ENCODE measurements at places on chromosomes 1 and 21.

DNA sequence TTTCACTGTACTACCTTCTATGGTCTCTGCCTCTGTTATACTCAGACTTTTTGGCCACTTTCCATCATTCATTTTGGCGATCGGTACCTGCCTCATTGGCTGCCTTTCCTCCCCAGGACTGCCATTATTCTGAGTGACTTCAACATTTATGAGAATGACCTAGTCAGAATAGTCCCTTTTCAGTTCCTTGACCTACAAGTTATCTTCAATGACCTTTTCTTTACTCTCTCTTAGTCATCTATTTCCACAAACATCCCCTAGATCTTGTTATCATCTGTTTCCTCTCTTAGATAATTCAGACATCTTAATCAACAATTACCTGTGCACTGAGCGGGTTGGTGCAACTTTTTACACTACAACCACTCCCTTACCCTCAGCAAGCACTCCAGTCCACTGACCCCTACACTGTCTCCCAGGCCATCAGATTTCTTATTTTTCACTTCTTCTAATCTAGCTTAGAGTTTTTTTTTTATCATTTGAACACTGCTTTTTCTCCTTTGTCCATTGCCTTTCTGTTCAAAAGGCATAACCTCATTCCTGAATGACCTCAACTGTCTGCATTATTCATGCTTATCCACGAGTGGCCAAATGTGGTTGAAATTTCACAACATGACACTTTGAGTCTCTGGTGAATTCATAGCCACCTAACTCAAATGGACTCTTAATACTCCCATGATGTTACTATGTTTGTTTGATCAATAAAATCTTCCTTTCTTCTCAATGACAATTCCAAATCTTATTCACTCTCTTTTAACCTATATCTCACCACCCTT is 112.7 kb downstream of the HMCN1 start:
- no peak for DNase-seq

DNA sequence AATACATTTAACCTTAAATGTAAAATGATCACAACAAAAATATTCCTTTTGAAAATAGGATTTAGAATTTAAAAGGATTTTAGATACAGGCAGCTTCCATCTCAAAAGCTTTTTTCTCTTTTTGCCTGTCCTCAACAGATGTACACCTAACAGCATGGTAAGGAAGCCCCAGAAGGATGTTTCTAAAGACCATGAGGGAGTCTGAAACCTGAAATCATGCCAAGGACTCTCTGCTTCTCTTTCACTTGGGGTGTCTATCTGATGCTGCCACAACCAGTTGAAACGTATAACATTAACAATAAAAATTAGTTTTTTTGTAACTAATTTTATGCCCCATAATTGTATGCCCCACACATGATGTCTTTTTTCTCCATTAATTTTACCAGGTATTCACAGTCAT is 5.4 kb upstream of the ZNF281 start:
- no peak for DNase-seq

DNA sequence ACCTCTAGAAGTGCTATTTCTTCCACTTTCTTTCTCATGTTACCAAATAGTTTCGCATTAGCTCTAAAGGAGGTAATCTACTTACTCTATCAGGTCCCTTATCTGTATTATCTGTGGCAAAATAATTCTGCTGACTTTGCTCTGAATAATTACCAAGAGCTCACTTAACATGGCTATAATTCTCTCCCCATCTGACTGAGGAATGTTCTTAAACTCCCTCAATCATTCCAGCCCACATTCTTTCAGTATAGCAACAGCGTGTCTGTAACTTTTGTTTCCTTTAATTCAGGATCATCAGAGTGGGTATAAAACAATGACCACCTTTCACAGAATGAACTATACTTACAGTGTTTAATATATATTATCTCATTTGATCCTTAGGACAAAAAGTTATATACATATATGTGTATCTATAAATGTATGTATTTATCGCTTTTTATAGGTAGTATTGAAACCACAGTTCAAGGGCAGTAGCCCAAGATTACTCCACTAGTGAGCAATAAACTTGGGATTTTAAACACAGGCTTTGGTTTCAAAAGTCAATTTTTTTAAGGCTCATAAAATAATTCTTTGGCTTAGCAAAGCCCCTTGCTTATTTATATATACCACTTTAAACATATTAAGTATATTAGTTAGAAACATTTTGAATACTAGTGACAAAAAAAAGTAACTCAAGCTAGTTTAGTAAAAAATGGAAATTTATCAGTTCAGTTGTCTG is 36.1 kb upstream of the ST6GALNAC3 start:
- DNase-seq = no peak

DNA sequence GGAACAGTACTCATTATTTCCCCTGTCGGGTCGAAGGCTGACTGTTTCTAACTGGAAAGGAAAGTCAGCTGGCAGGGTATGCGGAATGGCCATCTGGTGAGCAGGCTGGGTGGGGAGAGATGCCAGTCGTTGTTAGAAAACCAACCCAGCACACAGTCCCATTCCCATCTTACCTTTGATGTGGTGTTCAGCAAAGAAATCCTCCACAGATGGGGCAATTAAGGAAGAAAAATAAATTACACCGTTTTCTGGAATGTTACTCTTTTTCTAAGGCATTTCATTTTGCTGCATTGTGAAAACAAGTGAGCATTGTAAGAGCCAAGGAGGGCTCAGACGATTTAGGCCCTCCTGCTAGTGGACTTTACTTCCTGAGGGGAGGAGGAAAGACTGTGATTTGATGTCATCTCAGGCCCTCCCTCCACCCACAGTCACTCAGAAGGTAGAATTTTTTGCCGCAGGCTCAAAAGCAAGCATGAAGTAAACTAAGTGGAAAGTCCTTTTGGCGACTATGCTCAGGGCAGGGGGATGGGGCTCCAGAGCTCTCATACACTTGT is at the start of gene SLC16A4:
SLC16A4 (minus strand) TSS at position 335 of the 554 bp plus-strand sequence. CDS start 1,703 bp downstream, outside the sequence.
- DNase-seq = no peak

GRCh38 chr1:174761901-174762585 is 237.7 kb upstream of the CACYBP start:
- DNase-seq = no peak

DNA sequence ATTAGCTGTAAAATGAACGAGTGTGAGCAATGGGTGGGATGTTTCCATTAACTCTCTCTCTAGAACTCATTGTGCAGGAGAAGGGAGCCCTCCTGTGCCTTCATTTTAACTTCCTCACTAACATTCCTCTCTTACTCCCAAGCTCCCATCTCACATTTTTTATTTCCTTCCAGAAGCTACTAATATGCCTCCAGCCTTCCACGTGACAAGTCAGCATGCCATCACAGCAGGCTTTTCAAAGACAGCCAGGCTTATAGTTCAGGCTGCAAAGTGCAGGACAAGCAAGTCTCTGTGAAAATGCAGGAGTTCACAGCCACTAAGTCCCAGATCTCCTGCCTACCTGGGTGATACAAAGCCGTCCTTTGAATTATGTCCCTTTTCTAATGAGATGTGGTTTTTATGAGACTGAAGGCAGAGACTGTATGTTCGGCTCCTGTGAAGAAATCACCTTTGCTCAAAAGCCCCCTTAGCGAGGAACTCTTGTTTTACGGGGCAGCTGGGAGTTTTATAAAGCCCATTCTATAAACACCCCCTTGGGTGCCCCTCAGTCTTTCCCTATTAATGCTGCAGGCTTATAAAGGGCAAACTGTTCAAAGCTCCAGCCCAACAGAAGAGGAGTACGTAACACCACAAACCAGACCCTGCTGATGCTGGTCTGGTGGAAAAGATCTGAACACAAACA is 14.8 kb upstream of the ANGPTL7 start:
- no peak for DNase-seq

DNA sequence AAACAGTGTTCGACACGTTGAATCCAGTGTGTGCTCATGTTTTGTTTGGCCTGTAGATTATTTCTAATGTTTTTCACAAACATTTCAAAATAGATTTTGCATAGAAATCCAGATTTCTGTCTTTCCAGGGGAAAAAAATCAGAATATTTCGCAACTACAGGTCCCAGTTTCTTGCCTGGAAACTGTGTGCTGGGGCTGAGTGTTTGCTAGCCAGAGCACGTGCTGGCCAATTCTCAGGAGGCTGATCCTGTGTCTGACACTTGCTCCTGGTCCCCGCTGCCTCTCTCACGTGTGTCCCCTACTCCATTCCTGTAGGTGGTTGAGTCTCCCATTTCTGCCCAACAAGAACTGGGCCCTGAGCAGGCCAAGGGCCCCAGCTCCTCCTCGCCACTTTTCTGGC is 2.4 kb downstream of the MAB21L3 start:
- no peak for DNase-seq

DNA sequence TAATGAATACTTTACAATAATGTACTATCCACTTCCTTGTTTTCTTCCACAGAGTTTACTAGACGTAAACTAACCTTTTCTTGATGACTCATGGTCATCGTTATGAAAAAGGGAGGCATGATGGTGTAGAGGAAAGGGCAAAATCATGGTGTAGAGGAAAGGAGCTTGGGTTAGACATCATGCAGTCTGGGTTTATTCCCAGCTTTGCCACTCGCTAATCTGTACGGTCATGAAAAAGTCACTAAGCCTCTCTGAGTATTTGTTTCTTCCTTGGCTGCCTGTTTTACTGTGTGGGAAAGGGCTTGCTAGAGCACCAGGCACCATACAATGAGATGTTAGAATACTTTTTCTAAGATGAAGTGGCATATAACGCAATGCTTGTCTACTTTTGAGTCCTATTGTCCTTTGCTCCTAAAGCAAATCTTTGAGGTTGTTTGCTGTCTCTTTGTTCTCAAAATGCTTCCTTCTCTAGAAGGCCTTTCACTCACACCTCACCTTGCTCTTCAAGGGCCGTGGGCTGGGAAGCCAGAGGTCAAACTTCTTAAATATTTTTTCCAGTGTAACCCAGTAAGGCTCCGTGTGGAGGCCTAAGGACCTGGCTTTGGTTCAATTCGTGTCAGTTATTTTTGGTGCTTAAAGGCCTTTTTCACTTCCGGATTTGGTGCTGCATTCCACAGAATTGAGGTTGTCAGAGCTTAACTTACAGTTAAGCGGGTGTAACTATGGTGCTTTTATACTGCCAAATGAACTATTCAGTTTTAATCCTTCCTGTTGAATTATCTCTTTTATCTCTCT is 9.9 kb upstream of the ETV3 start:
- DNase-seq = no peak

GRCh38 chr1:92599184-92599583 is 112.5 kb upstream of the GFI1 start:
- DNase-seq = no peak

GRCh38 chr1:191026828-191027227 is 549.2 kb upstream of the BRINP3 start:
- DNase-seq = no peak

Measured in GM12891 (cell line).